ENCODE measurements at places on chromosomes 1 and 21. TPM values are rescaled to one million over a fixed set of nuclear protein-coding genes. Genes with fewer than 3 reads are reported as not detected.

HRNR gene
- not detected for total RNA-seq

TESK2 gene
- total RNA-seq = 7.4 TPM

- no peak for DNase-seq
- H3K27ac ChIP-seq = no peak overlapping the region
- H3K4me3 ChIP-seq = no peak overlapping the region
- H3K4me1 ChIP-seq = peaks cover 5% of the 10 kb centered on the region
- H3K27me3 ChIP-seq = no peaks in the 10 kb centered on the region
Measured at GRCh38 chr1:5901150-5901549, 91.1 kb downstream of the NPHP4 start.

DNA sequence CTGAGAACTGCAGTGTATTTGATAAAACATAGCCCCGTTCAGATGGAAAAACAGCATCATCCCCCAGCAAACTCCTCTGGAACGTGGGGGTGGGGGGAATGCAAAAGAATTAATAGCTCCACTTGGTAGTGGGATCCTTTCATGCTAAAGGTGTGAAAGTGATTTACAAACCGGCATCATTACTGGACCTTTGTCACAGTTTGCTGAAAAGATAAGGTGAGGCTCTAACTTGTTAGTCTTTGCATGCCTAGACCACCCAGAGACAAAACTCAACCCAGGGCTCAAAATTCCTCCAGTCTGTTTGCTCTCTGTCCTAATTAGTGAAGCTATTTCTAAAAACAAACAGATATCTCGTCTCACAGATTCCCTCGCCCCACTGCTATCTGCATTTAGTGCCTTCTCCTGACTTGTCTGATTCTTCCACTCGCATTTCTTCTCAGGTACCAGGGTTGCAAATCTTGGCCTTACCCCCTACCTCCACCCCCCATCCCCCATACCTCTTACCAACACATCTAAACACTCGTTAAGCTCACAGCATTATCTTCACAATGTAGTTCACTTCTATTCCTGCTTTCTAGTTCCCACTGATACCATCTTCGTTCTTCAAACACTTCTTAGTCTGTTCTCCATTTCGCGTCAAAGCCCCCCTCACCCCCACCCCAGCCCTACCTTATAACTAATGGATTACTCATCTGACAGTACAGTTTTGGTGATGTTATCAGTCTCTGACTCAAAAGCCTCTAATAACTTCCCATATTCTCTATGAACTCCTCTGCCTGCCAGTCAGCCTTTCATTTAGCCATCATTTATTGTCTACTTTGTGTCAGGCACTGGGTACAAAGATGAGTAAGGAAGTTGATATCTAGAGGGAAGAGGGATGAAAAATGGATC is 11.8 kb downstream of the IER5 start:
- no peak overlapping the region for H3K4me3 ChIP-seq
- no peaks in the 10 kb centered on the region for H3K27me3 ChIP-seq
- no peaks in the 10 kb centered on the region for H3K36me3 ChIP-seq
- DNase-seq = no peak

- no peak for DNase-seq
- H3K36me3 ChIP-seq = no peaks in the 10 kb centered on the region
- H3K4me3 ChIP-seq = no peak overlapping the region
Measured at GRCh38 chr1:78254517-78254916, 208.8 kb downstream of the GIPC2 start.

DNA sequence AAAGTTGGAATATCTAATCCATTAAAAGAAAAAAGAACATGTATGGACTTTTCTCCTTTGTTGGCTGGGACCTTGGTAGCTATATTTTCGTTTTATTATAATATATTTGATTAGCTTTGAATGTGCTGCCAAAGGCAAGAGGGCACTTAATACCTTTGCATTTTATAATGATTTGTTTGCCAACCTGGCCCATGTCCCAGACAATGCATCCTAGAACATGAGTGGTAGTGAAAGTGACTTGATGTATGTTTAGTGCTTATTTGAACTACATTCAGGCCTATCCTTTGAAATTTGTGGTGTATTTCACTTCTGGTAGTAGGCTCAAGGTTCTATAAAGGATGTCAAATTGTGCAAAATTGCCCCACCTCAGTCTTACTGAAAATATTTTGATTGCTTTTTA is 25.9 kb downstream of the CACHD1 start:
- H3K4me3 ChIP-seq = no peak overlapping the region
- H3K27ac ChIP-seq = no peak overlapping the region
- peaks cover 2% of the 10 kb centered on the region for H3K27me3 ChIP-seq
- H3K36me3 ChIP-seq = no peaks in the 10 kb centered on the region
- H3K4me1 ChIP-seq = no peaks in the 10 kb centered on the region
- DNase-seq = no peak

DNA sequence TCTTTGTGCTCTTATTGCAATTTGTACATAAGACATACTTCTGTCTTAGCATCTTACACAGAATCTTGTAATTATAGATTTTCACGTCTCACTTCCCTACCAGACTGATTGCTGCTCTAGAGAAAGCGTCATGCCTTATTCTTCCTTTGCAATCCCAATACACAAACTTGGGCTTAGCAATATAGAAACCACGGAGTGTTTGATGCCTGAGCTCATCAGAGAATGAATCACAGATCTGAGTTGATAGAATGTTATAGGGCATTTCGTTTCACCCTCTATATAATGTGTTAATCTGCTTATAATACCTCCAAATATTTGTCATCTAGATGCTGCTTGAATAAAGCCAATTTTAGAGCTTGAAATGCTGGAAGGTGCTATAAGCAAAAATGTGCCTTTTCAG is 6.6 kb downstream of the FMO1 start:
- no peak overlapping the region for H3K4me3 ChIP-seq
- H3K4me1 ChIP-seq = peaks cover 11% of the 10 kb centered on the region
- DNase-seq = no peak
- H3K27me3 ChIP-seq = peaks cover 5% of the 10 kb centered on the region
